ENCODE measurements at places on chromosomes 11 and 22.
A peak's percentile ranks its signal among the peaks of the same experiment; 100 is the strongest.

DNA sequence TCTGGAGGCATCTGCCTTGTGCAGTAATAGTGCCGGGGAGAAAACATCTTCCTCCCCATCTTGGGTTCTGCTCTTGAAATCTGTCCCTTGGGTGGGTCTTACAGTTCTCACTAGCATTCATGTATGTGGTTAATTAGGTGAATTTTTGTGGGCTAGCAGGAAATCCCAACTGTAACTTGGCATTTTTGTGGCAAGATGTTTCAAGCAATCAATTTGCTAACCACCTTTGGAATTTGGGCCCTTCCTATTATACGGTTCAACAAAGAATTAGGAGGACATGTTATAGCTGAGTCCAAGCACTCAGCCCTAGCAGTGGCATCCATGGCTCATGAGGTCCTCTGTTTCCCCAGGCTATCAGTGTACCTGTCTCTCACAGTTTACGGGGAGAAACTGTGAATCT lies 89.1 kb upstream of the MTNR1B start:
- no peak for DNase-seq

DNA sequence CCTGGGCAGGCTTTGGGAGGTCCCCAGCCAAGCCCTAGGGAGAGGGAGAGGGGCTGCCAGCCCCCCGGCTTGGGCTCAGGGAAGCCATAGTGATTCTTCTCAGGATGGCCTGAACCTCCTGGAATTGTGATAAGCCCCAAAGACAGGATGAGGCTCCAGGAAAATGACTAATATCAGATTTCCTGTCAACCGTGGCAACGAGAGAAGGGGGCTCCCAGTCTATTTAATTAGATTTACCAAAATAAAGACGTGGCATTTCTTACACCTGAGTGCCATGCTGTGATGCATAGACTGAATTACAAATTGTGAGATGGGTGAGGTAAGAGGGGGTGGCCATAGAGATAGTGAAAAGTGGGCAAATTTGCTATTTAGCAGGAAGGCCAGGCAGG lies 20.4 kb downstream of the SERPINH1 start:
- DNase-seq, result no peak

- no peak for DNase-seq
Measured at GRCh38 chr11:60950933-60951605, 907 bp downstream of the SLC15A3 start.

GRCh38 chr11:126663749-126664592 lies 308.5 kb downstream of the ST3GAL4 start:
- no peak for DNase-seq

DNA sequence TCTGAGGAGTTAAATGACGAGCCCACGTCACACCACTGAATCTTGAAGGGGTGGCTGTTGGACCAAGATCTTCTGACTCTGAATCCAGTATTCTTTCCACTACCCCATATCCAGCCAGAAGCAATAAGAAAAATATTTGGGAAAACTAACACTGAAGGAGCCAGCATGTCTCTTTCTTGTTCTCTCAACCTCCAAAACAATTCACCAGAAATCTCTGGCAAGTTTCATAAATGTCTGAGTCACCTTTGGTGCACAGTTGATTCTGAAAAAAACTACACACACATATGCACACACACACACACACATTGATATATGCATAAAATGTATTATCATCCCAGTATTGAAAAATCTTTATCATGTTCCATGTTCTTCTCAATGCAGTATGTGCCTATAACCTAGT lies 104.3 kb upstream of the BLID start:
- no peak for DNase-seq

GRCh38 chr22:42855211-42855610 lies 1.9 kb downstream of the ARFGAP3 start:
- DNase-seq, result no peak

DNA sequence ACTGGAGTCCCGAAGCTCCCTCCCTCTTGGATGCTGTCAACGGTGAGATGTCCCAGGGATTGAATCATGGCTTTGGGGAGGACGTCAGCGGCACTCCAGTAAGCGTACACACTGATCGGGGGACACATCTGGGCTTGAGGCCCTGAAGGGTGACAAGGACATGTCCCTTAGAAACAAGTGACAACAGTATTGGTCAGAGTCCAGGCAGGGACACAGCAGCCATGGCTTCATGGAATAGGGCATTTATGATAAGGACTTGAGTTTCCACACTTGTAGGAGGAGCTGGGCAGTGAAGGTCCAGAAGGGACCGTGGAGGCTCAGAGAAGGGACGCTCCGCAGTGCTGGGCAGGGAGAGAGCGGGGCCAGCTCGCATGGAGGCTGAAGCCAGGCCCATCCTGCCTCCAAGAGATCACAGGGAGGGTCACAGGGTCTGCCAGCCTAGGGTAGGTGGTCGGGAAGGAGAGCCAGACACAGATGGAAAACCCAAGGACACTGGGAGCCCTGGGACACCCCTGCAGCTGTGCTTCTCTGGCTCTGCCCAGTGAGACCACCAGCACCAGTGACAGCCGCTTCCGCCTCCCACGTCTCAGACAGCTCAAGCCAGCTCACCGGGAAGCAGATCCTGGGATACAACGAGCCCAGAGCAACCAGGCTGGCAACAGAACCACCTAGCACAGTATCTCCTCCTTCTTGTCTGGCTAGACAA lies 22.9 kb upstream of the RFPL3 start:
- DNase-seq, result no peak

DNA sequence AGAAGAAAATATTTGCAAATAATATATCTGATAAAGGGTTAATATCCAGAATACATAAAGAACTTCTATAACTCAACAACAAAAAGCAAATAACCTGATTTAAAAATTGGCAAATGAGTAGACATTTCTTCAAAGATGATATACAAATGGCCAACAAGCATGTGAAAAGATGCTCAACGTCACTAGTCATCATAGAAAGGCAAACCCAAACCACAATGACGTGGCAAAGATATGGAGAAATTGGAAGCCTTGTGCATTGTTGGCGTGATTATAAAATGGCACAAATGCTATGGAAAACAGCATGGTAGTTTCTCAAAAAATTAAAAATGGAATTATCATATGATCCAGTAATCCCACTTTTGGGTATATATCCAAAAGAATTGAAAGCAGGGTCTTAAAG lies 466.3 kb downstream of the TBC1D22A start:
- DNase-seq, result no peak

DNA sequence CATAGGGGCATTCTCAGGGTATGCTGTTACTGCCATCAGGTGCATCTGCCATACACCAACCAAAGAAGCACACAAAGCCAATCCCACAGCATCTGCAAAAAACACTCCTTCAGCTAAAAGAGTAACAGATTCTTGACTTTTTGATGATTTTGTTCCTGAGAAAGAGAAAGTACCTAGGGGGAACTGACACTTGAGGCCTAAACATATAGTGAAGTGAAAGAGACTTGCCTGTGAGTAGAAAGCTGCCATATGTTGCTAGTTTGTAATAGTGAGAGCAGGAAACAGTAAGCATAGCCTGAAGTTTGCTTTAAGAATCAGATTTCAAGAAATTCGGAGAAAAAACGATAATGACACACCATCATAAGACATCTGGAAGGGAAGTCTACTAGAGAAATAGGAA lies 97.9 kb upstream of the CTSC start:
- no peak for DNase-seq

DNA sequence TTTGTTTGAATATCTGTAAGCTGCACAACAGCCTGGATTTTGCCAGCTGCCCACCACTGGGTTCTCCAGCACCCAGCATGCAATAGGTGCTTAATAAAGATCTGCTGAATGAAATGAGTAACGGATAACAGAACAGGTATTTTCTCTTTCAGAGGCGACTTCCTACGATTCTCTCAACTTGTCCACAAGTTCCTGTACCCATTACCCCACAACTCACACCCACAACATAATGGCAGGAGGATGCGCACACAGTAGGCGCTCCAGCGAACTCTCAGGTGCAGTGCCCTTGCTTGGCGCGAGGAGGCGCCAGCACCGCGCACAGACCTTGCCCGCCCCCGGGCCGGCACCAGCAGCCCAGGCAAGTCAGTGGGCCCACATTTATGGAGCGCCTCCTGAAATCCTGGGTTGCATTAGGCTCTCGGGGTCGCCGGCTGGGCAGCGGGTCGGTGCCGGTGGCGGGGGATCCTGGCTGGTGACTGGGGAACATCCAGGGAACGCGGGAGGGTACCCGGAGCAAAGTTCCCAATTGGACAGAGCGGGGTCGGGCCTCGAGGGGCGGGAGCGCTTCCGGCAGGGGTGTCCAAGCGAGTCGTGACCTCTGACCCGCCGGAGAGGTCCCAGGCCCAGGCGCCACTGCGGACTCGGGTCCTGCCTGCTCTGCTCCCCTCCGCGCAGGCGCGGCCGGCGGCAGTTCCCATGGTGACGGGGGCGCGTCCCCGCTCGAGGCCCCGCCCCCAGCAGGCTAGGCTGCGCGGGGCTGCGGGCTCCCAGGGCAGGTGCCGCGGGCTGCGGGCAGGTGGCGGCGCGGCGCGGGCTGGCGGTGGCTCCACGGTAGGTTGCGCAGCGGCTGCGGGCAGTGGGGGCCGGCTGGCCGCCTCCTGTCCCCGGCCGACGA lies at the start of gene KIAA1671:
Gene KIAA1671 (plus strand): TSS at position 775 of the 895 bp plus-strand sequence. CDS start 75,284 bp downstream, outside the sequence.
- DNase-seq, result peak; percentile 70

- DNase-seq, result no peak
Measured at GRCh38 chr11:121479698-121480238, 27.0 kb upstream of the SORL1-AS1 start.

DNA sequence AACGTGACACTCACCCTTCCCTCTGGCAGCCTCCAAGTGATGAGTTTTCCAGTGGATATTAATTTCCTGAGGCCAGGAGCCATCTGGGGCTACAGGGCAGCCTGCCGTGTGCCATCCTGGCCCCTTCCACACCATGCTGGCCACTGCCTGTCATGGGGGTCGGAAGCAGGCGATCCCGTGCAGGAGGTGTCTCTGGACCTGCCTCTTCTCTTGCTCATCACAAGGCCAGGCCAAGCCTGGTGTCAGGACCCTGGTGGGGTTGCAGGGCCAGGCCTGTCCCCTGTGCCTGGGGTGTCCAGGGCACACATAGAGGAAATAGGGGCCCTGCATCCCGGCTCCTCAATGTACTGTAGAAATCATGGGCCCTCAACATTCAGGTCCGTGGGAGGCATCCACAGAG lies 3.6 kb downstream of the KRTAP5-3 start:
- DNase-seq, result no peak

DNA sequence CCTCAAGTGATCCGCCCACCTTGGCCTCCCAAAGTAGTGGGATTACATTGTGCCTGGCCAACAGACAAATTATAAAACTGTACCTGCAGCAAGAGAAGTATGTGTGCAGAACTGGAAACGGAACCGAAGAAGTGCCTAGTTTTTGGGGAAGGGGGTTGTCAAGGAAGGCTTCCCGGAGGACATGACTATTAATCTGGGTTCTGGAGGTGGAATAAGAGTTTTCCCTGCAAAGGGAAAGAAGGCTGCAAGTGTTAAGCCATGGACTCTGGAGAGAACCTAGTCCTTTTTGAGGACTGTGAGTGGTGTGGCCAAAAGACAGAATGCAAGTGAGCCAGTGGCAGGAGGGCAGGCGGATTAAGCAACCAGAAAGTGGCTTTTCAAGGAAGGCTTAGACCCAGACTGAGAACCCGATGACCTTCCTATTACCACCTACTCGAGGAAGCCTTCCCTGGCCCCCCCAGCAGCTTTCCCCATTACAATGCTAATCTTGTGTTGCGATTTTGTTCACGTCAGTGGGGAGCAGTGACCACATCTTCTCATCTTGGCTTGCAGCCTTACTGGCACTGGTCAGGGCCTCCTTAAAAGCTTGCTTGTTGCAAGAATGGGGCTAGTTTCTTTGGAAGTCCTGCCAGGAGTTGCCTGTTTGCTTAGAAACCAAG lies 5.7 kb upstream of the SEPTIN3 start:
- DNase-seq, result no peak

GRCh38 chr11:33551051-33551450 lies 149.6 kb downstream of the C11orf91 start:
- no peak for DNase-seq

- no peak for DNase-seq
Measured at GRCh38 chr11:77503006-77503405, 29.1 kb upstream of the PAK1 start.

All from stimulated activated CD8-positive, alpha-beta memory T cell treated with anti-CD3 and anti-CD28 coated beads, Interleukin-2, amount 100 ng/mL, for 1 hour (primary cell).